ENCODE measurements at places on chromosomes 6 and 20.

DNA sequence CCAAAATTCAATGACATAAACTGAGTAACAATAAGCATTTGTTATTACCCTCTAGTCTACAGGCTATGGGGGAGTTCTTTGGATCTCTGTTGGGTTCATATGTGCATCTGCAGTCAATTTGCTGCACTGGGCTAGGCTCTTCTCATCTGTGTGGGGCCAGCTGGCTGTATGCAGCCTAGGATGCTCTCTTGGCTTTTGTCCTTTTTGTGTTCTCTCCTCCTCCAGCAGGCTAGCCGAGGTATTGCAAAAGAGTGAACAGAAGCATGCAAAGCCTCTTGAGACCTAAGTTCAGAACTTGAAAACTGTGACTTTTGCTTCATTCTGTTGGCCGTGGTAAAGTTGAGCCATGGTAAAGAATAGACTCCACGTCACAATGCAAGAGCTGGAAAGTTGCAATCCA is 62.8 kb upstream of the FOXO3 start:
- no peak for DNase-seq

DNA sequence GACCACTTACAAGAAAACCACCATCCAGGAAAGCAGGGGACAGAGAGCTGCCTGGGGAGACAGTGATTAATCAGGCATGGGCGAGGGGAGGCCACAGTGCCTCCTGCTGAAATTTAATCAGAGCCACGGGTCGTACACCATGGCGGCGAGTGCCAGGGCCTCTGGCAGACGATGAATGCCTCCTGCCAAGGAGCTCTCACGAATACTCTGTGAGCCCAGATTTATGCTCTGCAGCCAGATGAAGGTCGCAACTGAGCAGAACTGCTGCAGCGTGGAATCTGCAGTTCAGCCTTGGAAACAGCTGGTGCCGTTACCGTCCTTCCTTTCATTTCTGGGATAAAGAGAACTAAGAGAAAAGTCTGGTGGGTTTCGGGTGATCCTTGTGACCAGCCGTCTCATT is 85.6 kb downstream of the BFSP1 start:
- no peak for DNase-seq

- DNase-seq = peak; percentile 36
Observed at GRCh38 chr20:43963872-43964791, 49.5 kb downstream of the TOX2 start.

DNA sequence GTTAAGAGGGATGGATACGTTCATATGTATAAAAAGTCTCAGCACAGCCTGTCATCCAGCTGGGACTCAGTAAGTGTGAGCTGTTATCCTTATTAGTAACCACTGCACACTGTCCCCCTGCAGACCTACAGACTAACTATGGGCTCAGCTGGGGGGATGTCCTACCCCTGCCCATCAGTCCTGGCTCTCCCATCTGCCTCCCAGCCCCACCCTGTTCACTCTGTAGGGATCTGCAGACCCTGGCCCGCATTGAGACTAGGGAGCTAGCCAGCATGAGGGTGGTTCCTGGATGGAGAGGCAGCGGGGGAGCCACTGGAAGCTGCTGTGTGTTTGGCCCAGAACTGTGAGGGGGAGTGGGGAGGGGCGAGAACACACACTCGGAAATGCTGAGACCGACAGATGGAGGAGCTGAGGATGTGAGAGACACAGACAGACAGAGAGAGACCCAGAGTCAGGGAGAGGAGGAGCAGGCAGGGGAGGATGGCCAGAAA is 17.1 kb downstream of the XKR7 start:
- DNase-seq = no peak

- no peak for DNase-seq
Observed at GRCh38 chr20:52926505-52926904, 45.7 kb upstream of the TSHZ2 start.

DNA sequence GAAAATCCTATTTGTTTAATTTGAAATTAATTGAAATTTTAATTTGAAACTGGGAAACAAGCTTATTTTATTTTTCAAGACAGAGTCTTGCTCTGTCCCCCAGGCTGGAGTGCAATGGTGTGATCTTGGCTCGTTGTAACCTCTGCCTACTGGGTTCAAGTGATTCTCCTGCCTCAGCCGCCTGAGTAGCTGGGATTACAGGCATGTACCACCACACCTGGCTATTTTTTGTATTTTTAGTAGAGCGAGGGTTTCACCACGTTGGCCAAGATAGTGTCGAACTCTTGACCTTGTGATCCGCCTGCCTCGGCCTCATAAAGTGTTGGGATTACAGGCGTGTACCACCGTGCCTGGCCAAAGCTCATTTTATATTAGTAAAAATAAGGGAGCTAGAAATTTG is 4.2 kb downstream of the SRSF3 start:
- DNase-seq = no peak

- no peak for DNase-seq
Observed at GRCh38 chr20:25052255-25053194, 5.4 kb downstream of the ACSS1 start.

DNA sequence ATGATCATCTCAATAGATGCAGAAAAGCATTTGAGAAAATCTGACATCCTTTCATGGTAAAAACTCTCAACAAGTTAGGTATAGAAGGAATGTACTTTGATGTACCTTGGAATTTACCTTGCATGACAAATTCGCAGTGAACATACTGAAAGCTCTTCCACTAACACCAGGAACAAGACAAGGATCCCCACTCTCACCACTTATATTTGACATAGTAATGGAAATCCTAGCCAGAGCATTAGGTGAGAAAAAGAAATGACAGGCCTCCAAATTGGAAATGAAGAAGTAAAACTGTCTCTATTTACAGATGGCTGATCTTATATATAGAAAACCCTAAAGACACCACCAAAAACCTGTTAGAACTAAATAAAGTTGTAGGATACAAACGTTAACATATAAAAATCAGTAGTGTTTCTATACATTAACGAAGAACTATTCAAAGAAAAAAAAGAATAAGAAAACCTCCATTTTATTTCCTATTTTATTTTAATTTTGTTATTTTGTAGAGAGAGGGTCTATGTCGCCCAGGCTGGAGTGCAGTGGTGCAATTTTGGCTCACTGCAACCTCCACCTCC is 26.9 kb downstream of the PCNA start:
- no peak for DNase-seq

- no peak for DNase-seq
Observed at GRCh38 chr20:4950437-4950836, 50.9 kb downstream of the SLC23A2 start.

- no peak for DNase-seq
Observed at GRCh38 chr6:159109391-159109790, 59.8 kb upstream of the FNDC1 start.

DNA sequence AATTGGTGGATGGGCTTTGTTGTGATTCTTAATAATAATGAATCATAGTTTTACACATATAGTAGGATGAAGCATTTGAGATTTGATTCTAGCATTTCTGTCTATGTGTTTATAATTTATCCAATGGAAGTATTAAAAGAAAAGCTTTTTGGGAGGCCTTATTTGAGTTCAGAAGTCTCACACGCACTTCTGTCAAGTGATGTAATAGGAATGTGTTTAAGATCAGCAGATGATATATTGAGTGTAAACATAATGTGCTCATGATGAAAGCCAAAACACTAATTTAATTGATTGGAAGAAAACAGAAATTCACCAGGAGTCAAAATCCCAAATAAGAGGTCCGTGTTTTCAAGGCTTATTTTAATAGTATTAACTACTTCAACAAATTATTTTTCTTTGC is 435.6 kb upstream of the HSF2 start:
- DNase-seq = no peak

DNA sequence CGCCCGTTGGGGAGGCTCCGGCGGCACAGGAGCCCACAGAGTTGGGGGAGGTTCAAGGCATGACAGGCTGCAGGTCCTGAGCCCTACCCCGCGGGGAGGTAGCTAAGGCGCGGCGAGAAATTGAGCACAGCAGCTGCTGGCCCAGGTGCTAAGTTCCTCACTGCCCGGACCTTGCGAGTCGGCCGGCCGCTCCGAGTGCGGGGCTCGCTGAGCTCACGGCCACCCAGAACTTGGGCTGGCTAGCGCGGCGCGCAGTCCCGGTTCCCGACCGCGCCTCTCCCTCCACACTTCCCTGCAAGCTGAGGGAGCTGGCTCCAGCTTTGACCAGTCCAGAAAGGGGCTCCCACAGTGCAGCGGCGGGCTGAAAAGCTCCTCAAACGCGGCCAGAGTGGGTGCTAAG is 23.9 kb upstream of the KIF13A start:
- DNase-seq = no peak

- DNase-seq = no peak
Observed at GRCh38 chr6:42935322-42935721, 6.0 kb downstream of the CNPY3 start.

DNA sequence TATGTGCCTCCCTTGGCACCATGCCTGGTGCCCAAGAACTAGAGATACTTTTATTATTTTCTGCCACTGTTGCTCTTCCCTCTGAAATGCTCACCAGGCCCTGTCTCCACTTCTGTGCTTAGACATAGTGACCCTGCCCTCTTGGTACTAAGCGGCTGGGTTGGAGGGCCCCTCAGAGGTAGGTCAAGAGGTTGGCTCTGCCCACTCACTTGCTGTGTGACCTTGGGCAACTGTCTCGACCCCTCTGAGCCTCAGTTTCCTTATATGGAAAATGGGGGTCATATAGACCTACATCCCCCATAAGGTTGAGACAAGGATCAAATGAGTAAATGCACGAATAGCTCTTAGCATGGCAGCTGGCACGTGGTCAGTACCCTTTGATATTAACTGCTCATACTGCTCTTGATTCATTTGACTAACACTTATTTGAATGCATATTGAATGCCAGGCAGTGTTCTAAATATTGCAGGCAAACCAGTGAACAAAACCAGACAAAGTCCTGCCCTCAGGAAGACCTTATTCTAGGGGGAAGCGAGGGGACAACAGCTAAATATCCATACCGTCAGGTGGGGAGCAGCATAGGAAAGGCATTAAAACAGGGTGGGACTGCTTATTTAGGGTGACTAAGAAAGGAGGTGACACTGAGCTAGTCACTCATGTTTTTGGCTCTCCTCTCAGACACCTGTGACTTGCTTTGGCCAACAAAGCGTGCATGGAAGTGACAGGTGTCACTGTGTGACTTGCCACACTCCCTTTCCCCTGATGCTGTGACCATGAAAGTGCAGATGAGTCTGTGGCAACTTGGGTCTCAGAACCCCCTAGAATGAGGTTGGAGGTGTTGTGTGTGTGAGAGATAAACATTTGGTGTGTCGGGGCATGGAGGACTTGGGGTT is 14.3 kb upstream of the SPO11 start:
- DNase-seq = no peak

- DNase-seq = no peak
Observed at GRCh38 chr6:107819217-107819616, 4.9 kb downstream of the SCML4 start.

DNA sequence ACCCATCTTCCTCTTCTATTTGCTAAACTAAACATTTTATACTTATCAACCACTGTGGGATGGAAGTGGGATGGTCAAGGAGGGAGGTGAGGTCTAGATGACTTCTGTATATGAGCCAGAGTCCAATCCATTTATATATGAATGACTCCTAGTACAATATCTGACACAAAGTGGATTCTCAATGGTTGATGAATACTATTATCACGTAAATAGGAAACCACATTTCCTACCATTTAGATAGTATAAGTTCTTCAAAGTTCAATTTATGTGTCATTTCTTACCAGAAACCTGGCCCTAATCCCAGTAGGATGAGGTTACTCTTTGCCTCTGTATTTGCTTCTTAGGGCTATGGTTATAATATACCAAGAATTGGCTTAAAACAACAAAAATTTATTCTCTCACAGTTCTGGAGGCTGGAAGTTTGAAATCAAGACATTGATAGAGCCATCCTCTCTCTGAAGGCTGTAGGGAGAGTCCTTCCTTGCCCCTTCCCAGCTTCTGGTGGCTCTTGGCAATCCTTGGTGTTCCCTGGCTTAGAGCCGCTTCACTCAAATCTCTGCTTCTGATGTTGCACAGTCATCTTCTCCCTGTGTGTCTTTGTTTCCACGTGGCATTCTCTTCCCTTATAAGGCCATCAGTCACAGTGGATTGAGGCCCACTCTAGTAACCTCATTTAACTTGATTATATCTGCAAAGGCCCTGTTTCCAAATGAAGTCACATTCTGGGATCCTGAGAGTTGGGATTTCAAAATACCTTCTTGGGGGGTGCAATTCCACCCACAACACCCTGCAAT is 41.0 kb upstream of the RAB23 start:
- DNase-seq = no peak

- no peak for DNase-seq
Observed at GRCh38 chr20:38547288-38548085, 33.5 kb upstream of the ADIG start.

- DNase-seq = no peak
Observed at GRCh38 chr6:57342148-57342669, 24.8 kb downstream of the PRIM2 start.

GRCh38 chr6:144417681-144418080 is 132.5 kb downstream of the UTRN start:
- no peak for DNase-seq

GRCh38 chr6:146850238-146850896 is 251.6 kb downstream of the ADGB start:
- DNase-seq = no peak

DNA sequence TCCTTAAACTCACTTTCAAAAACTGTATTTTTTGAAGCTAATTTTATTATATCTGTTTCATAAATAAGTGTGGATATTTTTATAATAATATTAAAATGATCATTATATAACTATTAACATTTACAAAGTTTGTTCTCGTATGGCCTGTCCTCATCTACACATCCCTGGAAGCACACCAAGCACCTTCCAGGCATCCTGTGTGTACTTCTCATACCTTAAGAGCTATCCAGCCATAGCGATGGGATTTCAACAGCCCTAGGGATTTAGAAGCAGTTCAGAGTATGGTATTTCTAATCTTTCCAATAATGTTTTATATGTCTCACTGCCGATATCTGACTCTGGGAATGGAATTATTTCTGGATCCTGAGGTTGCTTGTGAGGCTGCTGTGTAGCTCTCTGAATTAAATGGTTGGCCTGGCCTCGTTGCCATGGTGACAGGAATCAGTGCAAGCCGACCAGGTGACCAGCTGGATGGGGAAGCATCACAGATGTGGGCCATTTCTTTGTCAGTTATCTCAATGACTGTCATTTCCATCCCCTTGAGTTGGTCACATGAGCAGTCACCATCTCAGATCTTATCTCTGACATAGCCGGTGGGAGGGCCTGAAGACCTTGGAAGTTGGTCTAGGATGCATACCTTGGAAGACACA is 265.2 kb upstream of the RIN2 start:
- DNase-seq = no peak

- no peak for DNase-seq
Observed at GRCh38 chr6:125818225-125818657, 27.5 kb downstream of the NCOA7 start.

GRCh38 chr6:152503546-152503945 is 133.6 kb downstream of the SYNE1 start:
- no peak for DNase-seq

Data from GM12892 (cell line).